GM13976 (cell line): ENCODE measurements at places on chromosomes 5 and 9.
A peak's percentile ranks its signal among the peaks of the same experiment; 100 is the strongest.

- DNase-seq: no peak
These were observed 412.1 kb upstream of the CDH10 start for GRCh38 chr5:25056836-25057235.

GRCh38 chr5:34591723-34592122, 64.4 kb upstream of the RAI14 start:
- DNase-seq: no peak

DNA sequence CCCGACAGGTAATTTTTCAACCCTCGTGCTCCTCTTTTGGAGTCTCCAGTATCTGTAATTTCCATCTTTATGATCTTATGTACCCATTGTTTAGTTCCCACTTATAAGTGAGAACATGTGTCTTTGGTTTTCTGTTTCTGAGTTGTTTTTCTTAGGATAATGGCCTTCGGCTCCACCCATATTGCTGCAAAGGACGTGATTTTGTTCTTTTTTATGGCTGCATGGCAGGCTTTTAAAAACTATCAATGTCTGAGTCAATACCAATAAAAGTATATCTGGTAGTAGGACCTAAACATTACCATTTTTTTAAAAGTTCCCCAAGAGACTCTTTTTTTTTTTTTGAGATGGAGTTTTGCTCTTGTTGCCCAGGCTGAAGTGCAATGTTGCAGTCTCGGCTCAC, 3.9 kb upstream of the SLC26A2 start:
- DNase-seq: no peak

- no peak for DNase-seq
These were observed 64.2 kb downstream of the MRPL36 start for GRCh38 chr5:1735320-1735970.

DNA sequence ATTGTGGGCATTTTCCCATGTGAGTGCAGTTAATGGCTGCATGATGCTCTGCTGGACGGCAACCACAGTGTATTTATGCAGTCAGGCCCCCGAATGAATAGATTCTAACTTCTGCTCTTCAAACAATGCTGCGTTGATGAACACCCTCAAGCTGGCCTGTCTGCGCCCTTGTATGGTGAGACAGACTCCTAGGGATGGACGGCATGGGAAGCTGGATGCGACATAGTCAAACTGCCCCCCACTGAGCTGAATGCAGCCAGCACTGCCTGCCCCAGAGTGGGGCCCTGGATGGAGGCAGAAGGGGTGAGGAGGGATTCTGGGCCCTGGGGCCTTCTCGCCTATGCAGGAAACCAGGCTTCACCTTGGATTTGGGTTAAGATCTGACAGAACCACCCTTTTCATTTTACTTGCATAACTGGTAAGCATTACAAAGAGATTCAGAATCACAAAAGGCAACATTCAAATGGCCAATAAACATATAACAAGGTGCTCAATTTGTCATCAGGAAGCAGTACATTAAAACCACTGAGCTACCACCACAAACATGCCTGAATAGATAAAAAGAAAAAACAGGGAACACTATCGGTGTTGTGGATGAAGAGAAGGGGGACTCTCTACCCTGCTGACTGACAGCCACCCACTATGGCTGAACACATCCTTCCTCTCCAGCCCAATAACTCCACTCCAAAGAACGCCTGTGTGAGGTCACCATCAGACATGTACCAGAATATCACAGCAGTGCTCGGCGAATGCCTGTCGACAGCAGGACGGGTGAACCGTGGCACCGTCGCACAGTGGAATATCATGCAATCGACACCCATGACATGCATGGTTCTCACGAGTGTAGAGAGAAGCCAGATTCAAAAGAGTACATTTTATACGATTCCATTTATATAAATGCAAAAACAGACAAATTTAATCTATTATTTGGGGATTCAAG, 79.1 kb downstream of the RAPGEF1 start:
- DNase-seq: no peak

DNA sequence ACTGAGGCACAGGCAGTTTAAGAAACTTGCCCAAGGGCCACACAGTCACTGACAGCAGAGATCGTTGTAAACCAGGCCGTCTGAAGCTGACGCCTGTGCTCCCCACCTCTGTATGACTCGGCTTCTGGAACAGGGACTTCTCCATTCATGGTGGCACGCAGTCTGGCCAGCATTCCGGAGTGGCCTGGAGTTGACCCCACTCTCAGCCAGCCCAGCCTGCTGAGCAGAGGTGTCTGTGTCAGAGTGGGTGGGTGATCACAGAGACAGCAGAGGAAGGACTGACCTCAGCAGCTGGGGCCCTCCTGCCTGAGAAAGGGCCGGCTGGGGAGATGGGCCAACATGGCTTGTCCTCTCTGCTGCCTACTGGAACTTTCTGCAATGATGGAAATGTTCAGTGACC, 12.6 kb downstream of the LRSAM1 start:
- no peak for DNase-seq

- DNase-seq: no peak
These were observed 338.6 kb downstream of the SLIT3 start for GRCh38 chr5:168962306-168962705.

- no peak for DNase-seq
These were observed 43.0 kb downstream of the PSD2 start for GRCh38 chr5:139838381-139839197.

GRCh38 chr9:130610862-130611707, 31.7 kb downstream of the FUBP3 start:
- no peak for DNase-seq

DNA sequence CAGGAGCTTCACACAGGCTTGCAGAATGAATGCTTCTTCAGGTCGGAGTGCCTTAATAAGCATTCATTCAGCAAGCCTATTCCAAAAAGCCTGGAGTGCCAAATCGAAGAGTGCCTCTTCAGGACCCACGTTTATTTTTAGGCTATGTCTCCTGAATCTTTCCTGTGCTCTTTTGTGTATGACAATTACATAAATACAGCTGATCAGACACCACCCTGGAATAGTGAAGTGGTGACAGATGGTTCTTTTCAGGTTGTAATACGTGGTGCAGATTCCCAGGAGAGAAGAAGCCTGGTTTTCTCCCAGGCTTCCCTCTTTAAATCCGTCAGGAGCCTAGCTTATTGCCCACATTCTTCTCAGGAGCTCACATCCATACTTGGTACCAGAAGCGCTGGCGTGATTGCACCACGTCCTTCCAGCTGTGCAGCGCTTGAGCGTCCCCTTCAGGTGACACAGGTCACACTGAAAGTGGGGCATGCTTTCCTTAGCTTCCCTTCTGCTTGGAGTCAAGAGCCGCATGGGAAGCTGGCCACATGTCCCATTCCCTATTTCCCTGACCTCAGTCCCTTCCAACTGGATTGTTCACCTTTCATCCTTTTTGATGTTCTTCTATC, 123.1 kb downstream of the ADCY2 start:
- no peak for DNase-seq

DNA sequence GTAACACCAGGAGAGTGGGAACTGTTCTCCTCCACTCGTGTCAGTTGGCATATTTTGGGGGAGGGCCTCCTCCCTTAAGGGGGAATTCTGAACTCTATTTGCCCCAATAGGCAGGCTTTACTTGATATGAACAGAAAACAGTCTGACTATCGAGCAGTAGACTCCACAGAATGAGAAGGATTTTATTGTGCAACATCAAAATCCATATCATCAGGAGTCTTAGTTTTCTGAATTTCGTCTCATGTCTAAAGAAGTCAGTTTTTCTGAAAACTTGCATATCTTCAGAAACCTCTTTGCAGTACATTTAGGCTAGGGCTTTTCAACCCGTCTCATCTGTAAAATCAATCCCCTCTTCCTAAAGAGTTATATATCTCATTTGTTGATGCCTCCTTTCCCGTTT, 96.2 kb downstream of the AUH start:
- no peak for DNase-seq

DNA sequence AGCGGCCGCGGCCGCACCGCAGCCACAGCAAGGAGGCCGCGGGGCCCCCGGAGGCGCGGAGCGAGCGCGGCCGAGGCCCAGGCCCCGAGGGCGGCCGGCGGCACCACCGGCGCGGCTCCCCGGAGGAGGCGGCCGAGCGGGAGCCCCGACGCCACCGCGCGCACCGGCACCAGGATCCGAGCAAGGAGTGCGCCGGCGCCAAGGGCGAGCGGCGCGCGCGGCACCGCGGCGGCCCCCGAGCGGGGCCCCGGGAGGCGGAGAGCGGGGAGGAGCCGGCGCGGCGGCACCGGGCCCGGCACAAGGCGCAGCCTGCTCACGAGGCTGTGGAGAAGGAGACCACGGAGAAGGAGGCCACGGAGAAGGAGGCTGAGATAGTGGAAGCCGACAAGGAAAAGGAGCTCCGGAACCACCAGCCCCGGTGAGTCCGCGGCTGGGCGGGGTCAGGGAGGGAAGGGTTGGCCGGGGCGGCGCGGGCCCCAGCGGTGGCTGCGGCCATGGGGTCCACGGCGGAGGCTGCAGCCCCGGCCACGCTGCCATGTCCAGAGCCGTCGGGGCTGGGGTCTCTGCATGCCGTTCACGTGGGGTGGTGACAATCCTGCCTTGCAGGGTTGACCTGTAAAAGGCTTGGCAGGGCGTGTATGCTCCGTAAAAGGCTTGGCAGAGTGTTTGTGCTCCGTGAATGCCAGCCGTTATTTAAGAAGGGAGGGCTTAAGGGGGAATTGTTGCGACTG, 146.0 kb downstream of the CACNA1B start:
- DNase-seq: peak; percentile 20

GRCh38 chr5:126801992-126802294, 25.0 kb downstream of the LMNB1 start:
- DNase-seq: peak; percentile 33

DNA sequence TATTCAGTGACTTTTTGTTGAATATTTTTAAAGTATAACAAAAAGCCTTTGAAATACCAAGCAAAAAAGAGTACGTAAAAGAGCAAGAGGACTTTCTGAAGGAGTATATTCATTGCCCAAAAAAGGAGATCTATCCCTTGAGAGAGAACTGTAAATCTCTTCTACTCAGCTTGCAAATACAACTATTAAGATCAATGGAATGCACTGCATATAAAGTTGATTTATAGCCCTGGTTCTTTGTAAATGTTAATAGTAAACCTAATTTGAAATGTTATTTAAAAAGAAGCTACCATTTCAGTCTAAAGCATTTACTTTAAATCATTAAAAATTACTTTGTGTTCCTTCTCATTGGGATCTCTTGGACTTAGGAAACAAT, 168.1 kb downstream of the PDE4D start:
- DNase-seq: no peak

- no peak for DNase-seq
These were observed 36.0 kb upstream of the BARHL1 start for GRCh38 chr9:132546148-132547051.

DNA sequence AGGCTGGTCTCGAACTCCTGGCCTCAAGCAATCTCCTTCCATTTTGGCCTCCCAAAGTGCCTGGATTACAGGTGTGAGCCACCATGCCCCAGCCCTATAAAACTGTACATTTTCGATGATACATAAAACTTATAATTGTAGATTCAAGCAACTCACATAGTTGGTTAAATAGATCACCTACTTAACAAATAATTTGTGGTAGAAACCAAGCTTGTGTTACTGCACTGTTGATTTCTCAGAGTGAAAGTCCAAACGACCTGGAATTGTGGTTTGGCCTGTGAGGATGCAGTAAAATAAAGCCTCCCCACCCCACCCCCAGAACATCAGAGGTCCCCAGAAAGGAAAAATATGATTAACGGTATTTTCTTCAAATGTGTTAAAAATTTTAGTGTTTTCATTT, 92.7 kb downstream of the TRIO start:
- DNase-seq: no peak

DNA sequence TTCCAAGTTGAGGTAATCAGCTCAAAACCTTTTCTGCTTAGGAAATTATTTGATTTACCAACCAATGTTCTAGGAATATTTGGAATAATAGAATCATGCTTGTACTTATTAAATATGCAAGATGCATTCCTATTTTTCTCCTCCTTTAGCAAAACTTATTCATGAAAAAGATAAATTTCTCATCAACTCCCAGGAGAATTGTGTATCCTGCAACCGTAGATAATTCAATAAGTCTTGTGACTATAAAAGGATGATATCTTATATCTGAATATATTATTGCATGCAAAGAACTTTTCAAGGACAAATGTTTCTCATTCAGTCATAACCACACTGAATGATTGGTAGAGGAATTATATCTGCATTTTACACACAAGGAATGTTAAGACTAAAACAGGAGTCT, 84.9 kb upstream of the CCNG1 start:
- DNase-seq: no peak

GRCh38 chr9:86902991-86903733, 44.1 kb downstream of the GAS1 start:
- DNase-seq: no peak

DNA sequence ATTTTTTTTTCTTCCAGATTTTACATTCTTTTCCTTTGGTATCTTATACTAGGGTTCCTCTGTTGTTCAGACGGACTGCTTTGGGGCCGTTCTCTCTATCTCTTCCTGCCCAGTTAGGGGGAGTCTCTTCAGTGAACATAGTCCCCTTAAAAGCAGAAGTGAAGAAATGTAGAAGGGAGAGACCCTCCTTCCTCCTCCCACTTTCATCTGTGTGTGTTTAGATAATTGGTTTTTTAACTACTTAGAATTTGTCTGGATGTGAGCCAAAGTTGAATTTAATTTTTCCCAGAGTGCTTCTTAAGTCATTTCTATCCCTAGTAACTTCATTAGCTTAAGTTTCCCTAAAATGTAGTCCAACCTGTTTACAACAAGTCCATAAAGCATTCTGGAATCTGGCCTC, 167.5 kb downstream of the HACD4 start:
- no peak for DNase-seq

- no peak for DNase-seq
These were observed 29.5 kb downstream of the RAI14 start for GRCh38 chr5:34685485-34686165.

GRCh38 chr5:68429510-68429909, 214.0 kb downstream of the PIK3R1 start:
- no peak for DNase-seq

- no peak for DNase-seq
These were observed 3.8 kb upstream of the MIGA2 start for GRCh38 chr9:129032541-129033159.

DNA sequence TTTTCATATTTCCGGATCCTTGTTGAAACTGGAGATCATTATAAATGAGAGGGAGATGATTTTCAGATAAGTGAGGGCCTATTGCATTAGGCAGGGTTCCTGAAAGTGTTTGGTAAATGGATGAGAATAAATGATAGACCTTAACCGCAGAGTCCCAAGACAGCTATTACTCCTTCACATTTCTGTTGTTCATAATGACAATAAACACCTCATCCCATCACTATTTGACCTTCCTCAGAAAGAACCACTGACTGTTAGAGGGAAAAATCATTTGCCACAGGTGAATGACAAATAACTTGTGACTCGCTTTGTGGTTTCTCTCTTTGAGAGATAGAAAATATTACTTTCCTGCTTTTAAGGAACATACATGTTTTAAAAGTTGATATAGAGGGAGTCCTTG, 47.3 kb upstream of the TRMT10B start:
- no peak for DNase-seq

DNA sequence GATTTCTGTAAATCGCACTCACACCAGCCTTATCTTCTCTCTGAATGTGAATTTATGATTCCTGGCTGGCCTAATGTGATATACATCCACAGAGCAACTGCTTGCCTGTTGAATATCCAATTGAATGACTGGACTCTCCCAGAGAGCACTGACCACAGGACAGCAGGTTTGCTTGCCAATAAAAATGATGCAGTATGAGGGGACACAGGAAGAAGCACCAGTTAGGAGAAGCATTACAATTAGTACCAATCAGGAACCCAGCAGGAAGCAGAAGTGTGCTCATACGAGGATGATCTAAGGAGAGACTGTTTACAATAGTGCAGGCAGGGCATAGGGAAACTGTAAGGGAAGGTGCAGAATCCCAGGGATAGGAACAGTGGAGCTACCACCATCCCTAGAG, 127.2 kb upstream of the ZNF366 start:
- DNase-seq: no peak
